ENCODE measurements at places on chromosomes 12 and 14.
A peak's percentile ranks its signal among the peaks of the same experiment; 100 is the strongest.

- no peak for DNase-seq
These were observed 2.0 kb upstream of the PCNX1 start for GRCh38 chr14:70905301-70905700.

GRCh38 chr12:119674560-119674959 is 6.6 kb downstream of the PRKAB1 start:
- DNase-seq: no peak

DNA sequence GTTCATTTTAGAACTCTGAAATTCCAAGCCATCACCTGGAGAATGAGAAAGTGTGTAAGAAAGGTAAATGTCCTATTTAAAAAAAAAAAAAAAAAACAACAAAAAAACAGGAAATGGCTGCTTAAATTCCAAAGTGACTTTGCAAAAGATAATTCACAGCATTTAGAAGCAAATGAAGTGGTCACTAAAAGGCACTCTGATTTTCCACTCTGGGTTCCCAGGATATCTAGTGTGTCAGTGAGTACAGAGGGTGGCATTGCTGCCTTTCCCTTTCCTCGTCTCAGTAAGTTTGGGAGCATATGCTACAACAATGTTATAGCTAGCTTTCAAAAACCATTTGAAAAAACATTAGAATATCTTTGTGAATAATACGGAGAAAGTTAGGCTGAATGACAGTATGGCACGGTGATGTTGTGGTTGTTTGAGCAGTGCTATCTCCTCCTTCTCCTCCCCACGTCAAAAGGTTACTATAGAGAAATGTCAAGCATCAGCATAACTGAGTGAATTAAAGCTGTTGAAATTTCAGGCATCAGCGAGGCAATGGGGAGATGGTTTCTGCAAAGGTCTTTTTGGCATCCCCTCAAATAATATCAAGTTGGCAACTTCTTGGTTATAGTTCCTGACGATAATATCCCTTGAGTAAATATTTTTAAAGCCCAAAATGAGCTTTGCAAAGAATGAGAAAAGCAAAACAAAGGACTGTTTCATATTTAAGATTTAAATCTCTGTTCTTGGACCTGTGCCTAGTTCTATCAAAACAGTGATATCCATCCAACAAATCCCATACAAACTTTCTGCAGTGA is 164.5 kb upstream of the E2F7 start:
- DNase-seq: no peak

DNA sequence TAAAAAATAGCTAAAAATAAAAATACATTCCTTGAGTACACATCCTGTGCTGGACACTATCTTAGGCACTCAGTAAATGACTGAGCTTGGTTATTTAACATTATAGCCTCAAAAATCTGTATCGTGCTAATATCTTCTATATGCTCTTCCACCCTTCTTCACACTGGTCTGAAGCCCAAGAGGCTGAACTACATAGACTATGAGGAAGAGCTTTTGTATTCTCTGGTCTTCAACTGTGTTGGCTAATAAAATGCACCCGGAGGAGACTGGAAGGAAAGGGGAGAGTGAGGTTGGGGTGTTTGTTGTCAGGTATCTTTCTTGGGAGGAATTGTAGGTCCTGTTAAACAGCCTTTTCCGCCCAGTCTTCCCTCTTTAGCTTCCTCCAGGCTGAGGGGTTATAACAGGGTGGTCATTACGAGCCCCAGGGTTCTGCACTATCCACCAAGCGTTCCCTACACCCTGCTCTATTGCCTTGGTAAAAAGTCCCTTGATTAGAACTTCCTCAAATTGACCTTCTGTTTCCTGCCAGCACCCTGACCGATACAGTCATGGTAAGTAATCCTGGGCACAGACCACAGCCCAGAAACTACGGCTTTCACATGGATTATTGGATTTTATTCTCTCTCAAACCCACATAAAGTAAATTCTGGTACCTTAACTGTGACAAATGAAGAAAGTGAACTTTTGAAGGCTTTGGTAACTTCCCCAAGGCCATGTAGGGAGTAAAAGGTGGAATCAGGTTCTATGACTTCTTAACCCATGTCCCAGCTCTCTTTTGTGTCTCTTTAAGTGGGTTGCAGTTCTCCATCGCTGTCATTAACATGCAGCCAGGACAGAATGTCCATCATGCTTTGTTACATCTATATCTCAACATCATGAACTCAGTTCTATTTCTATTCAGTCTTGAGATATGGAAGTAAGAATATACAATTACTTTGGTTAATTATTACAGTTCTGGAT is 71.3 kb downstream of the PTHLH start:
- no peak for DNase-seq

DNA sequence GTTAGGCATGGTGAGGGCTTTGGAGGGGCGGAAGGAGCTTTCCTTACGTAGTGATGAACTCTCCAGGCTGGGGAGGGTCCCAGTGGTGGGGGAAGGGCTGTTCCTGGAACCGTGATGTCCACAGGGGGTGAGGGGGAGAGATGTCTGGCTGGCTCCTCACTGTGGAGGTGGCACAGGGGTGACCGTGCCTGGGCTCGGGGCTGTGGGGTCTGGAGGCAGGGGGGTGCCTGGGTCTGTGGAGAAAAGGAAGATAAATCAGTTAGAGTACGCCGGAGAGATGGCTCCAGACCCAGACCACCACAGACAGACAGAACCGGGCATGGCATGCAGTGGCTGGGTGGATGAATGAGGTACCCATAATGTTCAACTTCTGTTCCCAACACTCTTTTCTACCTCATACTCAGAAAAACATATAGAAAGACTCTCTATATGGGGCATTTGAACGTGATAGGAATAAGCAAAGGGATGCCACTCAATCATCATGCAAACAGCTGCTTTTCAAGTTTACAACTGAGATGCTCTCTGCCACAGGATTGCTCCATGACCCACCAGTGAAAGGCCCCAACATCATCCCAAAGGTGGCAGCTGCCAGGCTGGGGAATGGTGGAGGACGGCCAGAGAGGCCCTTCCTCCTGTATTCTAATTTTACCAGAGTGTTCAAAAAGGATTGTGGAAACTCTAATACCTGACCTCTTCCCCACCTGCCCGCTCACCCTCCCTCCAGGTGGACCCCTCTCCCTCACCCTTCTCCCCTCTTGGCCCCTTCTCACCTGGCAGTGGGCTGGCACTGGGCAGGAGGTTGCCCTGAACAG is 5.6 kb downstream of the MYL6 start:
- DNase-seq: no peak

DNA sequence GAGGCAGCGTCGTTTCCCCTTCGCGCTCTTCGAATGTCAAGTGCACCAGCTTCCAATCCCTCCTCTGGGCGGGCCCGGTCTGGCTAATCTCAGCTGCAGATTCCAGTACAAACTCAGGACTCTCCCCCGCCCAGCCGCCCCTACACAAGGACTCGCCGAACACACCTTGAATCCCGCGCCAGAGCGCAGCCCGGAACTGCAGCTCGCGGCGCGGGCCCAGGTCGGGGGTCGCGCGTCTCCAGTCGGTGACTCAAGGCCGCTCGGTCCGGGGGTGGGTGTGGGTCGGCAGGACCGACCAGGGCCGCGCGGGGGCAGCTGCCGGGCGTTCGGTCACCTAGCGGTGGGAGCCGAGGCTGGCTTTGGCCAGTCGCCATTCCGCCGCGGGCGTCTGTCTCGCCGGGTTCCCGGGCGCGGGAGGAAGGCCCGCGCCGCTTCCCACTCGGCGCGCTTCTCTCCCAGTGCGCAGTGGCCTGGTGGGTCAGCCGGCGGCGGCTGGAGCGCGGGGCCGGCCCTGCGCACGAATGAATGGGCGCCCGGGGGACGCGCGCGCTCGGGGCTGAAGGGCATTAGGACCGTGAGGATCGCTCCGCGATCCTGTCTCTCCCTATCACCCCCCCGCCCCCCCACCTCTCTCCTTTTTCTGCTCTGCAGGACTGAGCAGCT is at the start of gene GALNT16:
Gene GALNT16, plus strand, starts transcription at position 632 of the 663 bp plus-strand sequence. CDS start 133 bp downstream, outside the sequence.
- no peak for DNase-seq

GRCh38 chr14:105071326-105071725 is 6.1 kb upstream of the GPR132 start:
- DNase-seq: no peak

- no peak for DNase-seq
These were observed 20.4 kb downstream of the ASB2 start for GRCh38 chr14:93955850-93956481.

DNA sequence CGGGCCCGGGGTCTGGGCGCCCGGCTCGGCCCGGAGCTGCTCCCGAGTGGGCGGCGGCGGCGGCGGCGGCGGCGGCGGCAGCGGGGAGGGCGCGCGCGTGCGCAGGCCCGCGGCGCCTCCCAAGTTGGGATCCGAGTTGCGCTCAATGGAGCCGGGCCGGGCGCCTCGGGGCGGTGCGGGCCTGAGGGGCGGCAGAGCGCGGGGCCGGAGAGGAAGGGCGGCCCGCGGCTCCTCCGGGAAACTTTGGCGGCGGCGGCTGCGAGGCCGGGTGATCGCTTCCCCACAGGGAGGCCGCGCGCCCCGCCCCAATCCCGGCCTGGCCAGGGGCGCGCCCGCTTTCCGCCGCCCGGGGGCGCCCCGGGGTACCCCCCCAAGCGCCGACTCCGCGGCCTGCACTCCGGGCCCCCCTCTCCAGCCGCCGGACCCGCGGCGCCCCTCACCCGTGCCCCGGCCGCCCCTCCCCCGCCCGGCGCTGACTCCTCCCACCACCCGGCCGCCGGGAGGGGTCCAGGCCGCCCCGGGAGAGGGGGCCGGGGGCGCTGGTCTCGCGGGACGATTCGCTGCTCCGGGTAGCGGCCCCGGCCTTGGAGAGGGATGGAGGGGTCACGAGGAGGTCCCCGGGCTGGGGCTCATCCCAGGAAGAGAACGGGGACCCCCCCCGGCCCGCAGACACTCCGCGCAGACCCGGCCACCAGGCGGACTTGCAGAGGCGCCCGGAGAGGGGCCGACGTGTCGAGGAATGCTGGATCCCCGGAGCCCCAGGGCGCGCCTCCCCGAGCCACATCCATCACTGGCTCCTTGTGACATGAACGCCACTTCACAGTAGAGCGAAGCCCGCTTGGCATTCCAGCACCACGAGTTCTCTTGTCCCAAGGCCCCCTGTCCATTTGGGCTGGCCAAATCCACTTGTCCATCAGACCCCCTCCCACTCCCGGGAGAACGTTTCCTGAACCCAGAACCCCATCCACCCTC is at the start of gene RILPL1:
Gene RILPL1, minus strand, starts transcription at position 48 of the 972 bp plus-strand sequence. CDS start 237 bp downstream, outside the sequence.
- DNase-seq: peak; percentile 14
